ENCODE measurements at places on chromosomes 1 and 21. TPM values are rescaled to one million over a fixed set of nuclear protein-coding genes. Genes with fewer than 3 reads are reported as not detected.

Gene TCHHL1
- not detected for total RNA-seq

Gene C4BPB
- not detected for total RNA-seq

Gene HJV
- not detected for total RNA-seq

Gene PDPN
- not detected for total RNA-seq

Gene TMEM52
- total RNA-seq = not detected

Gene RHOU
- 2.3 TPM for total RNA-seq

Gene GFI1
- total RNA-seq = 0.18 TPM

Gene DLGAP3
- total RNA-seq = not detected

Gene SNX7
- 44.7 TPM for total RNA-seq

DNA sequence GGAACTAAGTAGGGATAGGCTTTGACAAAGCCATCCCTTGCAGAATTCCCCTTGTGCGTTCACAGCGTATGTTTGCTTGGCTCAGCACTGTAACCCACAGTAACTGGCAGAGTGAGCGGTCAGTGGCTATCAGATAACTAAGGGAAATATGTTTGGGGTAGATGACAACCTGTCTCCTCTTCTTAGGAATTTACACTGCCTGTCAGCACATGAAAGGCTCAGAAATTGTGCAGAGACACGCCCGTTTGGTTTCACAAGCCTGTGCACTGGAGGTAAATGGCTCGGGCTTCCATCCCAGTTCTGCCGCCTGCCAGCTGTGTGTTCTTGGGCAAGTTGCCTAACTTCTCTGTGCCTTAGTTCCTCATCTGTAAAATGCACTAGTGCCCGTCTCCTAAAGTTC, 101.2 kb downstream of the PRDM2 start:
- H3K27ac ChIP-seq = no peak overlapping the region
- peaks cover 6% of the 10 kb centered on the region for H3K36me3 ChIP-seq
- H3K4me3 ChIP-seq = no peak overlapping the region
- H3K27me3 ChIP-seq = no peaks in the 10 kb centered on the region
- no peak for DNase-seq

- H3K36me3 ChIP-seq = peaks cover 34% of the 10 kb centered on the region
- H3K4me1 ChIP-seq = peaks cover 1% of the 10 kb centered on the region
- DNase-seq = no peak
- no peaks in the 10 kb centered on the region for H3K27me3 ChIP-seq
- H3K4me3 ChIP-seq = no peak overlapping the region
These were observed 18.5 kb downstream of the DONSON start for GRCh38 chr21:33569991-33570390.

DNA sequence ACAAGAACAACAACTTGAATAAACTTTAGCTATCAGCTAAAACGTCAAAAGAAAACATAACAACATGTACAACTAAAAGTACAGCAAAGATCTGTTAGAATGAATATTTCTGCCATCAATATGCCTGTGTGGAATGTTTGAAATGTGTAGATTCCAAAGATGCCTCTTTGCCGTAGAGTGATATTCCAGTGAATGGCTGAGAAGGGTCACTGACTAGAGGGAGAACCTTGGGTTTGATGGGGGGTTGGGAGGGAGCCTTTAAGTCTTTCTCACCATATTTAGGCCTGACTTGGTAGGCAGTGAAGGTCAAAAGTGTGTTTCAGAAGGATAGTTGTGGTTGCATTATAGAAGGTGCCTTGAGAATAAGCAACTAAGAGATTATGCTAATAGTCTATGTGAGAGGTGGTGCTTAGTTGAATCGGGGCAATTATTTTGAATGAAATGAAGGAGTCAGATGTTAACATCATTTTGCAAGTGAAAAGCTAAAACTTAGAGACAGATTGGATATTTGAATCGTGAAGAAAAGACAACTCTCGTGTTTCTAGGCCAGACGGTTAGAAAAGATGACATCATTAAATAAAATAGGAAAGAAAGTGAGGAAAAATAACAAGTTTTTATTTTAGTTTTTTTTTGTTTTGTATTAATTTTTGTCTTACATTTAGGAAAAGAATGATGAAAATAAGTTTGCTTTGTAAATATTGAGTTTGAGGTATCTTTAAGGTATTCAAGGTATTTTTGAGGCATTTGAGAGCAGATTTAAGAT, 53.8 kb downstream of the PLA2G4A start:
- H3K27ac ChIP-seq = no peak overlapping the region
- H3K27me3 ChIP-seq = no peaks in the 10 kb centered on the region
- peaks cover 12% of the 10 kb centered on the region for H3K4me1 ChIP-seq
- H3K36me3 ChIP-seq = peaks cover 3% of the 10 kb centered on the region
- DNase-seq = no peak

DNA sequence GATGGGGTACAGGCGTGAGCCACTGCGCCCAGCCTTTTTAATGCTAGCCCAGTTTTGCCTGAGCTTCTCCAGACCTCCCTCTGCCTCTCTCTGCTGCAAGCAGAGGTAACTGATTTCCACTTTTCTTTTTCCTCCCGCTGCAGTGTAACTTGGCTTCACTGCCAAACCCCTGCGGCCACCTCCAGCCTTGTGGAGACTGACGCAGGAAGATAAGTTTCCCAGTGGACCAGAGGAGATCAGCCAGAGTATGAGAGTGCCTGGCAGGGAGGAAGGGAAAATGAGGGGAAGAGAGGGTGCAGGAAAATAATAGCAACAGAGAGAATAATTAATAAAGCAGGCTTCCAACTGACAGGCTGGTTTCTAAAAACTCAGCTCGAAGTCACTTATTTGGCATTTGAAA, 143.7 kb downstream of the PCNX2 start:
- no peaks in the 10 kb centered on the region for H3K4me1 ChIP-seq
- DNase-seq = no peak
- H3K36me3 ChIP-seq = peaks cover 19% of the 10 kb centered on the region
- no peak overlapping the region for H3K27ac ChIP-seq
- H3K27me3 ChIP-seq = no peaks in the 10 kb centered on the region
- H3K4me3 ChIP-seq = no peak overlapping the region

- no peaks in the 10 kb centered on the region for H3K27me3 ChIP-seq
- peak overlapping the region; percentile 91 for H3K27ac ChIP-seq
These were observed 837 bp upstream of the USP21 start for GRCh38 chr1:161158316-161159010.

- H3K27me3 ChIP-seq = no peaks in the 10 kb centered on the region
- peaks cover 12% of the 10 kb centered on the region for H3K36me3 ChIP-seq
- no peak overlapping the region for H3K27ac ChIP-seq
- no peaks in the 10 kb centered on the region for H3K4me1 ChIP-seq
These were observed 313.3 kb upstream of the GREM2 start for GRCh38 chr1:240925273-240925672.

- no peak overlapping the region for H3K4me3 ChIP-seq
These were observed 13.3 kb downstream of the FAM151A start for GRCh38 chr1:54610048-54610447.

GRCh38 chr1:206691604-206692003, 6.9 kb downstream of the MAPKAPK2 start:
- no peak overlapping the region for H3K27ac ChIP-seq
- no peaks in the 10 kb centered on the region for H3K27me3 ChIP-seq
- peaks cover 2% of the 10 kb centered on the region for H3K36me3 ChIP-seq
- H3K4me3 ChIP-seq = no peak overlapping the region
- DNase-seq = no peak

DNA sequence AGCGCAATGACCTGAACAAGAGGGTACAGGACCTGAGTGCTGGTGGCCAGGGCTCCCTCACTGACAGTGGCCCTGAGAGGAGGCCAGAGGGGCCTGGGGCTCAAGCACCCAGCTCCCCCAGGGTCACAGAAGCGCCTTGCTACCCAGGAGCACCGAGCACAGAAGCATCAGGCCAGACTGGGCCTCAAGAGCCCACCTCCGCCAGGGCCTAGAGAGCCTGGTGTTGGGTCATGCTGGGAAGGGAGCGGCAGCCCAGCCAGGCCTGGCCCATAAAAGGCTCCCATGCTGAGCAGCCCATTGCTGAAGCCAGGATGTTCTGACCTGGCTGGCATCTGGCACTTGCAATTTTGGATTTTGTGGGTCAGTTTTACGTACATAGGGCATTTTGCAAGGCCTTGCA, 5.4 kb upstream of the CCDC28B start:
- H3K27me3 ChIP-seq = no peaks in the 10 kb centered on the region
- peaks cover 42% of the 10 kb centered on the region for H3K36me3 ChIP-seq
- H3K4me3 ChIP-seq = no peak overlapping the region
- H3K27ac ChIP-seq = no peak overlapping the region

GRCh38 chr1:86788300-86789206, 84.2 kb downstream of the SH3GLB1 start:
- H3K4me3 ChIP-seq = no peak overlapping the region
- H3K36me3 ChIP-seq = no peaks in the 10 kb centered on the region
- peak overlapping the region; percentile 73 for H3K27ac ChIP-seq
- no peak for DNase-seq
- no peaks in the 10 kb centered on the region for H3K27me3 ChIP-seq

DNA sequence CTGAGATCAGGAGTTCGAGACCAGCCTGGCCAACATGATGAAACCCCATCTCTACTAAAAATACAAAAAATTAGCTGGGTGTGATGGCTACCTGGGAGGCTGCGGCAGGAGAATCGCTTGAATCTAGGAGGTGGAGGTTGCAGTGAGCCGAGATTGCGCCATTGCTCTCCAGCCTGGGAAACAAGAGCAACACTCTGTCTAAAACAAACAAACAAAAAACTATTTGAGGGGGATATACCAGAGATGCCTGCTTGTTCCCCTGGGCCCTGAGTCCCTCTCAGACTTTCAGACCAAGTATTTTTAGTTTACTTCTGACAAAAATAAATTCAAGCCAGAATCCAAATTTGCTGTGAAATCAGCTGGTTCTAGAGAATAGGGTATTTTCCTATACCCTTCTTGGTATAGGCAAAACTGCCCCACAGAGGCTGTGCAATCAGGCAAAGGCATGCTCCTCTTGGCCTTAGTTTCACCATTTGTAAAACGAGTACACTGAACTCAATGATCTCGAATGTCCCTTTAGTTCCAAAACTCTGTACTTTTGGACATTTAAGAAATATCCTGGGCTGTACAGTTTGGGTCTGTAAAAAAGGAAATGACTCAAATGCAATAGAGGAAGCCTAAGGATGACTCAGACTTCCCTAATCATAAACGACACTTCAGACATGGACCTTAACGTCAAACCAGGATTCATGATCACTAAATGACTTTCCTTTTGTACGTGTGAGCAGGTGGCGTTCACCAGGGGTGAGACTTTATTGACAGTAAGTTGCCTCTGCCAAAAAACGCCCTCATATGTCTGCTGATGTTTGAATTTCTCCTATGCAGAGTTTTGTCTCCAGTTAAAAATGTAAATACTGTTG, 16.1 kb downstream of the ENSA start:
- peaks cover 42% of the 10 kb centered on the region for H3K4me1 ChIP-seq
- no peaks in the 10 kb centered on the region for H3K27me3 ChIP-seq
- H3K4me3 ChIP-seq = no peak overlapping the region
- DNase-seq = no peak

DNA sequence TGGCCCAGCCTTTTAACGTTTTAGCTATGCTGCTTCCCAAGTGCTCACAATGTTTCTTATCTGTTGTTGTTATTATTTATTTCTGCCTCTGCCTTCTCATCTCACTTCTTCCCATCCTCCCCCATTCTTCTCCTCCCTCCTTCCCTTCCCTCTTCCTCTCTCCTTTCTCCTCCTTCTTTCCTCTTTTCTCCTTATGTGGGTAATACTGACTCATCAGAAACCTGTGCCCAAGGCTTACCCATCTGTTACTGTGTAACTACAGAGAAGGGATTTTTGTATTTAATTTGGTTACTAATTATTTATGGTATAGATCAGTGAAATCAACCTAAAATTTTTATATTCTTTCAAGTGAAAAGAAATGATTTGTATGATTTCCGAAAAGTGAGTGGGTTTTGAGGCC, 120.3 kb downstream of the KCNK2 start:
- peaks cover 7% of the 10 kb centered on the region for H3K4me1 ChIP-seq
- DNase-seq = no peak
- H3K27ac ChIP-seq = no peak overlapping the region
- no peaks in the 10 kb centered on the region for H3K36me3 ChIP-seq
- no peak overlapping the region for H3K4me3 ChIP-seq
- H3K27me3 ChIP-seq = peaks cover 3% of the 10 kb centered on the region

DNA sequence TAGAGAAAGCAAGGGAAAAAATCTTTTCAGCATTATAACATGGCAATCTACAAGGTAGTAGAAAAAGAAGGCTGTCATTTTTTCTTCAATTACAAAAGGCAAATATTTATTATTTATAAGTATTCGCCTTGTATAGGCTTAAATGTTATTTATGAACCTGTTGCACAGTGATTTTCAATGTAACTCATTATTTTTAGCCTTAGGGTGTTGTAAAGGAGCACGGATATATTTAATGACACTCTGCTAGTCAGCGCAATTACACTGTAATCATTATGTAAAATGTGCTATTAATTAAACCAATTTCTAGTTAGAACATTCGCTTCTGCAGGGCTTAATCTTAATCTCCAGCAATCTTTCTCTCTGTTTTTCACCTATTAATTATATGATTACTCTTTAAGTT, 145.0 kb downstream of the ATG4C start:
- H3K27ac ChIP-seq = no peak overlapping the region
- H3K27me3 ChIP-seq = peaks cover 26% of the 10 kb centered on the region
- no peaks in the 10 kb centered on the region for H3K4me1 ChIP-seq
- no peak for DNase-seq

DNA sequence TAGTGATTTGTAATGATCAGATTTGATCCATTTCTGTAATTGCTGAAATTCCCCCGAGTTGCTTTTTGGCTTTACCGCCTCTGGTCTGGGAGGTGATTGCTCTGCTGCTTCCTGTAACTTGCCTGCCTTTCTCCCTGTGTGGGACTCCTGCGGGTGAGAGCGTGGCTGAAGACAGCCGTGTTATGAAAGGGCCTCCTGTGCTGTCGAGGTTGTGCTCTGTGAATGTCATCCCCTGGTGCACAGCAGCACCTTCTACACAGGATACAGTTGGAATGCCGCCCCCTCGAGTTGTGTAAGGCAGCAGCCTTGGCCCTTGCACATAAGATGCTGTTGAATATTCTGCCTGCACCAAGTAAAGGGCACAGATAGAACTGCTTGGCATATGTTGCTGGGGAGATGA, 5.9 kb downstream of the SOD1 start:
- H3K36me3 ChIP-seq = peaks cover 48% of the 10 kb centered on the region
- H3K27me3 ChIP-seq = no peaks in the 10 kb centered on the region
- H3K4me1 ChIP-seq = peaks cover 55% of the 10 kb centered on the region
- H3K4me3 ChIP-seq = no peak overlapping the region

- no peak overlapping the region for H3K27ac ChIP-seq
- no peaks in the 10 kb centered on the region for H3K27me3 ChIP-seq
- peaks cover 27% of the 10 kb centered on the region for H3K36me3 ChIP-seq
These were observed 14.2 kb downstream of the UTP11 start for GRCh38 chr1:38026592-38027200.

- peaks cover 31% of the 10 kb centered on the region for H3K27me3 ChIP-seq
- no peaks in the 10 kb centered on the region for H3K4me1 ChIP-seq
- no peak for DNase-seq
These were observed 96.6 kb upstream of the TNR start for GRCh38 chr1:175839779-175840669.

DNA sequence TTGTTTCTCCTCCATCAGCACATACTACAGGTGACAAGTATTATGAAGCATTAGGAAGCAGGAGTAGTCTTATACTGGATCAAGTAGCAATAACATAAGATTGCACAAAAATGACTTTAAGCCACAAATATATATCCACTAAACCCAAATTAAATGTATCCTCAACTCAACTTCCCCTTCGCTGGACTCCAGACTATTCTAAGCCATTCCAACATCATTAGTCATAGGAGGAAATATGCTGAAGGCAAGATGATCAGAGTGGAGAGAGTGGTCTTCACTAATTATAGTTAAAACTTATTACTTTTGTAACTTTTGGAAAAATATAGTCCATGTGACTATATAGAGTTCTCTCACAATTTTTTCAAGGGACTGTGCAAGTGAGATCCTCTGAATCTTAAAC, 390.7 kb upstream of the ZP4 start:
- H3K27ac ChIP-seq = no peak overlapping the region
- no peak for DNase-seq
- peaks cover 8% of the 10 kb centered on the region for H3K36me3 ChIP-seq
- H3K4me1 ChIP-seq = peaks cover 7% of the 10 kb centered on the region

- H3K27me3 ChIP-seq = no peaks in the 10 kb centered on the region
- H3K4me3 ChIP-seq = no peak overlapping the region
These were observed 41.5 kb downstream of the IER5 start for GRCh38 chr1:181129771-181130606.
